ENCODE measurements at places on chromosomes 2 and 18. TPM values are rescaled to one million over a fixed set of nuclear protein-coding genes. Genes with fewer than 3 reads are reported as not detected.

The LRP1B gene
- total RNA-seq = 28.7 TPM

DNA sequence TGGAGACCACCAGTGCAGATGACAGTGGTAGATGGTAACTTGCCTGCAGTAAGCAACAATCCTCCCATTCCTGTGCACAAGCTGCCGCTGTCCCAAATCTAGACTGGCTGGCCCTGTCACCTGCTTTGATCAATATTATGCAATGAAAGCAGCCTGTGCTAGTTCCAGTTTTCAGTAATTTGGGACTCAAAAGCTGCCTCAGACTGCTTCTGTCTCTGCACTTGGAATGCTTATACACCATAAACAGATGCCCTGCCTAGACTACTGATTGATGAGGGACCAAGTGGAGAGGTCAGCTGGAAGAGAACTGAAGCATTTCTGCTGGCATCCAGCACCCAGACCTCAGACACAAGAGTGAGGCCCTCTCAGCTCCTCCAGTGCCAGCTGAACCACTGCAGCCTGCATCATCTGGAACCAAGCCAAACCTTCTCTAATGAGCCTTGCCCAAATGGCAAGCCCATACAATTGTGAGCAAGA, 24.9 kb downstream of the CCBE1 start:
- DNase-seq = no peak

DNA sequence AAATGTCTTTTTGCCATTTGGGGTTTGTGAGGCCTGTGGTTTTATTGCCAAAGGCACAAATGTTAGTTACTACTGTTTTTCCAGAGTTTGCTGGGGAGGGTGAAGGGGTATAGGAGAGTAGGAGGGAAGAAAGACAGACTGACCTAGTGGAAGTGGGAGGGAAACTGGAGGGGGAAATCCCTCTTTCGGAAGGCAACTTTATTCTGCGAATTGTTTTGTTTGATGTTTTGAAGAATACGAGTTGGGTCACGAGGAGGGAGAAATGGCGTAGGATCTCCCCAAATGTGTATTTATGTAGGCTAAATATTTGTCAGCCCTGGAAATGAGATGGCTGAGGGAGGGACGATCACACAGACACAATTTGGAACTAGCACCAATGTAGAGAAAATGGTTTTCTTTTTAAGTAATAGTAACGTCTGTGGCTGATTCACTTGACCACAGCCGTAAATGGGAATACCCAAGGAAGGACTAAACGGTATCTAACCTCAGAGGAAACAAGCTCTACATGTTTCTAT, 172.3 kb downstream of the ICOS start:
- no peak for DNase-seq

- DNase-seq = peak; percentile 29
These were observed 14.3 kb upstream of the STAM2 start for GRCh38 chr2:152189622-152190495.

- DNase-seq = no peak
These were observed 12.7 kb downstream of the OLA1 start for GRCh38 chr2:174235680-174236079.

DNA sequence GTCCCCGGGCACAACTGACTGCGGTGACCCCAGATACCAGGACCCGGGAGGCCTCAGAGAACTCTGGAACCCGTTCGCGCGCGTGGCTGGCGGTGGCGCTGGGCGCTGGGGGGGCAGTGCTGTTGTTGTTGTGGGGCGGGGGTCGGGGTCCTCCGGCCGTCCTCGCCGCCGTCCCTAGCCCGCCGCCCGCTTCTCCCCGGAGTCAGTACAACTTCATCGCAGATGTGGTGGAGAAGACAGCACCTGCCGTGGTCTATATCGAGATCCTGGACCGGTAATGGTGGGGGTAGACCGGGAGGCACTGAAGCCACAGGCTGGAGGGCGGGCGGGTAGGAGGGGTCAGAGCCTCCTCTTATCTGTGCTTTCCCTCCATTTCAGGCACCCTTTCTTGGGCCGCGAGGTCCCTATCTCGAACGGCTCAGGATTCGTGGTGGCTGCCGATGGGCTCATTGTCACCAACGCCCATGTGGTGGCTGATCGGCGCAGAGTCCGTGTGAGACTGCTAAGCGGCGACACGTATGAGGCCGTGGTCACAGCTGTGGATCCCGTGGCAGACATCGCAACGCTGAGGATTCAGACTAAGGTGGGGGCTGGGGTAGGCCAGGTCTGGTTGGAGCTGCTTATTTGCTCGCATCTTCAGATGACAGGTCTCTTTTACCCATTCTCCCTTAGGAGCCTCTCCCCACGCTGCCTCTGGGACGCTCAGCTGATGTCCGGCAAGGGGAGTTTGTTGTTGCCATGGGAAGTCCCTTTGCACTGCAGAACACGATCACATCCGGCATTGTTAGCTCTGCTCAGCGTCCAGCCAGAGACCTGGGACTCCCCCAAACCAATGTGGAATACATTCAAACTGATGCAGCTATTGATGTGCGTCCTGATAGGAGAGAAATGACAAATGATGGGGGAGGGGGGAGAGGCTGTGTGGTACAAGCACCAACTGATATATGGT, 780 bp downstream of the HTRA2 start:
- peak; percentile 54 for DNase-seq

DNA sequence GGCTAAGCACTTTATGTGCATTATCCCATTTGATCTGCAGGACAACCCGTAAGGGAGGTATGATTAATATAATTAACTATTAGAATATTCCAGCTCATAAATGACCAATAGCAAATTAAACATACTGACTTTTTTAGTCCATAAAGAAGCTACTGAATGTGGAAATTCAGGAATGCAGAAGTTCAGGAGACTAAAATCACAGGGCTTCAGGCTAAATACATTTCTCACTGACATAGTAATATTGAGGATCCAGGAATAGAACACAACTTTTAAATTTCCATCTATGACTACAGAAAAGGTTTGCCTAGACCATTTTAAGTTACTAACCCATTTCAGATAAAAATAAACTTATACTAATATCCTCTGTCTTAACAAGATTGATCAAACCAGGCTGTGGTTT, 97.4 kb upstream of the CCDC195 start:
- no peak for DNase-seq

DNA sequence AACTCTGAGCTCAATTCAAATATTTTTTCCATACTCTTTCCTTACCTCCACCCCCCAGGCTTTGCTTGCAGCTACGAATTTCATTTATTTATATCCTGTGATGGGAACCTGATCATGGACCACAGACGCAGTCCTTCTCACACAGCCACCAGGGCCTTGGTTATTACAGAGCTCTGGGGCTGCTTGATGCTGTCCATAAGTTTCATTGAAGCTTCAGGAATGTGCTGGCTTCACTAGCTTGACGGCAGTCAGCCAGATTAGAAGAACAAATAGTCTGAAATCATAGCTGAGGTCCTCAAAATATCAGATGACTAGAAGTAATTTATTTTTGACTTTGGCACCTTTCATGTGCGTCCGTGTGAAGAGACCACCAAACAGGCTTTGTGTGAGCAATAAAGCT, 104.9 kb downstream of the VWA3B start:
- DNase-seq = no peak

- no peak for DNase-seq
These were observed 414.8 kb upstream of the FIGN start for GRCh38 chr2:164150604-164151003.

- DNase-seq = no peak
These were observed 3.9 kb upstream of the ERMN start for GRCh38 chr2:157329524-157329923.

GRCh38 chr18:9539283-9539682, 64.0 kb downstream of the RALBP1 start:
- DNase-seq = no peak

DNA sequence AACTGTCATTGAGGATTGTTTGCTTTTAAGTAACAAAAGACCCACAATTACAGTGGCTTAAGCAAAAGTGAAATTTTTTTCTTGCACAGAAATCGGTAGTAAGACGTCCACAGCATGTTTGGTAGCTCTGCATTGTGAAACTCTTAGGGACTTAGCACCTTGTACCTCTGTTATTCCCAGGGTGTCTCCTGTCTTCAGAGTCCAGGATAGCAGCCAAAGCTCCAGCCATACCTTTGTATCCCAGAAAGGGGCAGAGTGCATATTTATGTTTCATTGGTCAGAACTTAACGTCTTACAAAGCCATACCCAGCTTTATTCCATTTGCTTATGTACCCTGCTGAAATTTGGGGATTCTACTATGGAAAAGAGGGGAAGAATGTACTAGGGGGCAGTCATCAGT, 32.8 kb downstream of the RMND5A start:
- no peak for DNase-seq

DNA sequence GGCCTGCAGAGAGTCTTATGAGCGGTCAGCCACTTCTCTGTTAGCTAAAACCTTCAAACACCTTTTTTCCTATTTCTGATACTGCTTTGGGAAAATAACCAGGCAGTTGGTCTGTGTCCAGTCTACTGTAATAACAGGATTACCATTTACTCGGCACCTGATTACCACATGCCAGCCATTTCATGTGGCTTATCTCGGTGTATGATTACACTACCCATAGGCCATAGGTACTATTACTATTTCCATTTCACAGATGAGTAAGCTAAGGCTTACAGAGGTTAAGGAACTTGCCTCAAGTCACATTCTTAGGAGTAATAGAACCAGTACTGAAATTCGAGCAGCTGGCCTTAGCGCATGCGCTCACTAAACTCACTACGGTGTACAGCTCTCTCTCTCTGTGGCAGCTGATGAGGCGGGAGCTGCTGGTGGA, 147.2 kb upstream of the L3MBTL4 start:
- DNase-seq = no peak

The POTEC gene
- not detected for total RNA-seq

- DNase-seq = no peak
These were observed 92.3 kb downstream of the GYPC start for GRCh38 chr2:126748188-126748760.

DNA sequence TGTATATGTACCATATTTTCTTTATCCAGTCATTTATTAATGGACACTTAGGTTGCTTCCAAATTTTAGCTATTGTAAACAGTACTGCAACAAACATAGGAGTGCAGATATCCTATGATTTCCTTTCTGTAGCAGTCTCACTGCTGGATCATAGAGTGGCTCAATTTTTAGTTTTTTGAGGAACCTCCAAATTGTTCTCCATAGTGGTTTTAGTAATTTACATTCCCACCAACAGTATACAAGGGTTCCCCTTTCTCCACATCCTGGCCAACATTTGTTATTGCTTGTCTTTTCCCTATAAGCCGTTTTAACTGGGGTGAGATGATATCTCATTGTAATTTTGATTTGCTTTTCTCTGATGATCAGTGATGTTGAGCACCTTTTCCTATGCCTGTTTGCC, 114.3 kb downstream of the TMEM17 start:
- no peak for DNase-seq

- DNase-seq = no peak
These were observed 157.6 kb downstream of the HAUS1 start for GRCh38 chr18:46261799-46262198.

Data from glutamatergic neuron (in vitro differentiated cells).